CD4-positive, alpha-beta T cell treated with Interleukin-1 beta for 1 hour (primary cell): ENCODE measurements at places on chromosomes 12 and 14.
A peak's percentile ranks its signal among the peaks of the same experiment; 100 is the strongest.

- DNase-seq, result no peak
Measured at GRCh38 chr12:69837191-69837590, 12.2 kb downstream of the MYRFL start.

DNA sequence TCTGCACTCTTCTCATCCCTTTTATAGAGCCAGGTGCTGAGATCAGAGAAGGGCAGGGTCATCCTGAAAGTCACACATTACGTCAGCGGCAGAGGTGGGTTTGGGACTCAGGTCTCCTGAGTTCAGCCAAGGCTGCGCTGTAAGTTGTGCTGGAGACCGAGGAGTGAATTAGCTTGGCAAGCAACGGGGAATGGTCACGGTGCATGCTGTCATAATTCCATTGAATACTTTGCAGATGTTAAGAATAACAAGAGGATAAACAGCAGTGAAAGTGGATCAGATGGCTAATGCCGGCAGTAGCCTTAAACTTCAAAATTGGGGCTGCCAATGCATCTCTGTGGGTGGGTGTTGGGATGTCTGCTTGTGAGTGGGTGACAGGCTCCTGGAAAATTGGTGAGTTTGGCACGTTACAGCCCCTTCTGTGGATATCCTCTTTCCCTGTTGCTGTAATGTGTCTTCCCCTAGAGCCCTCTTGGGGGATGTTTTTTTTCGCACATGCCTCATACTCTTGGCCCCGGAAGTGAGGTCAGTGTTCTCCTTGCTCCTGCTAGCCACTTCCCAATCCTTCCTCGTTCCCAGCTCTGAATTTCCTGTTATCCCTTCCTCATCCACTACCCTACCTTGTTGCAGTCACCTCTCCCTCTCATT is 287.1 kb upstream of the SRRM4 start:
- no peak for DNase-seq

DNA sequence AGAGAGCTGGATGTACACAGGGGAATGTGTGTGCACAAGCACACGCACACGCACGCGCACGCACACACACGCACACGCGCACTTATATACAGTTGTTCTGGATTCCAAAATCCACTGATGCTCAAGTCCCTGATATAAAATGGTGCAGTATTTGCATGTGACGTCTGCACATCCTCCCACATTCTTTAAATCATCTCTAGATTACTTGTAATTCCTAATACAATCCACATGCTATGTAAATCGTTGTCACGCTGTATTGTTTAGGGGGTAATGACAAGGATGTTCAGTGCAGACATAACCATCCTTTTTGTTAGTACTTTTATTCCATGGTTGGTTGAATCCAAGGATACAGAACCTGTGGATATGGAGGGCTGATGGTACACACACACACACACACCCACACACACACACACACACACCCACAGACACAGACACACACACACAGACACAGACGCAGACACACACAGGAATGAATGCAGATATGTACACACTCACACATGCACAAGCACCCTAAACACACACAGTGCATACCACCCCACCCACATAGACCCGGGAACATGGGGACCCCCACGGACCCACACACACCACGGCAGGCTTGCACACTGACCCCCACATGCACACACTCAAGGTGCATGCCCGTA is 188.5 kb upstream of the PRMT8 start:
- no peak for DNase-seq

DNA sequence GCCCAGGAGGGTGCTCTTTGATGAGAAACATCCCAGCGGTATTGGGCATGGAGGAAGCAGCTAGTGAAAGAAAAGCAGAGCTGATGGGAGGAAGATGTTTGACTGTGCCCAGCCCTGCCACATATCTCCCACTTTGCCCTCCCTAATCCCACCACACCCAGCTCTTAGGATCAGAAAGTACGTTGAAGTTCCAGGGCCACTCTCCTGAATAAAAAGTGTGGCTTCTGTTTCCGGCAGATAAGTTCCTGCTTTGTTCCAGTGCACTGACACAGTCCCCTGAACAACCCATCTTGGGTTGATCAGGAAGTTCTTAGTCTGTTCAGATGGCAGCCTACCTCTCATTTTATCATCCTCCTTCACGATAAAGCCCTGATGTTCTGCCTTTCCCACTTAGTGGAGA is 16.5 kb downstream of the TPCN1 start:
- no peak for DNase-seq

DNA sequence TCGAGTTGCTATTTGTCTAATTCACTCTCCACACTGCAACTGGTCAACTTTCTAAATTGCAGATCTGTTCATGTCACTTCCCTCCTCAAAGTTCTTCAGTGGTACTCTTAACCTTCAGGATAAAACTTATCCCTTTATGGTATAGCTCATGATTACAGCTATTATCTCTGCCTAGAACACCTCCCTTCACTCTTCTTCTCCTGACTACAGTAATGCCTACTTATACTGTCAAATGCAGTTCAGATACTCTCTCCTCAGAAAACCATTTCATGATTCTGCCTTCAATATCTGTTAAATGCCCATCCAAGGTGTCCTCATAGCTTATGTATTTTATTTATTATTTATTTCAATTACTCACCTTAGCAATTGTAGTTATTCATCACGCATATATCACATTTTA is 85.5 kb downstream of the FAR2 start:
- DNase-seq, result no peak

DNA sequence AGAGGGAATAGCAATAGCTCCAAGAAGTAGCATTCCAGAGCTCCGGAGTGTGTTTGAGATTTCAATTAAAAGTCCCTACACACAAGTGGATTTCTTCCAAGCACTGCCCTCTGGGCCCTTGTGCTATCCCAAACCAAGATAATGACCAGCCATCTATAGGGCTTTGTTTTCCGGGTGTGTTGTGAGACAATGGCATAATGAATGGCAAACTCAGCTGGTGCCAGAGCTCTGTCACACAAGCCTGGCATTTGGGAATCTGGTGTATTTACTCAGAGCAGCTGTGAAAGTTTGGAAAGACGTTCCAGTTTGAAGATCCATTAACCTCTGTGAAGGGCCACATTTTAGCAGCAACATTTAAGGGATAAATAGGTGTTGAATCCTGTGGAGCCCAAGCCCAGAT is 61.2 kb upstream of the TMTC2 start:
- no peak for DNase-seq

GRCh38 chr12:123945287-123946151 is 27.1 kb downstream of the CCDC92 start:
- no peak for DNase-seq

DNA sequence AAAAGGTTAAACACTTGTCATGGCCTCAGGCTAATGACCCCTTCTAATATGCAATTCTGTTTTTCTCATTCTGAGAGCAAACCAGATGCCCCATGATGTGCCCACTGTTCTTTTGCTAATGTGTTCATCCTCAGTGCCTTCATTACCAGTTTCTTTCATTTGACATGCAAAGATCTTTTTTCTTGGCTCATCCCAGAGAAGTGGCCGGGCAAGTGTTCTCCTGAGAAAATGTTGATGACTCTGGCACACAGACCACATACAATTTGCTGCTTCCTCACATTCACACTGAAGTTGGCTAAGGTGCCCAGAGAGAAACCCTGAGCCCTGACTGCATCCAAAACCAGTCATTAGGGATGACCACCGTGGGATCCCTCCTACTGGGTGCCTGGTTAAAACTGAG is 833.3 kb downstream of the DIO2 start:
- DNase-seq, result no peak

GRCh38 chr14:101809671-101810514 is 48.4 kb downstream of the PPP2R5C start:
- peak; percentile 95 for DNase-seq

DNA sequence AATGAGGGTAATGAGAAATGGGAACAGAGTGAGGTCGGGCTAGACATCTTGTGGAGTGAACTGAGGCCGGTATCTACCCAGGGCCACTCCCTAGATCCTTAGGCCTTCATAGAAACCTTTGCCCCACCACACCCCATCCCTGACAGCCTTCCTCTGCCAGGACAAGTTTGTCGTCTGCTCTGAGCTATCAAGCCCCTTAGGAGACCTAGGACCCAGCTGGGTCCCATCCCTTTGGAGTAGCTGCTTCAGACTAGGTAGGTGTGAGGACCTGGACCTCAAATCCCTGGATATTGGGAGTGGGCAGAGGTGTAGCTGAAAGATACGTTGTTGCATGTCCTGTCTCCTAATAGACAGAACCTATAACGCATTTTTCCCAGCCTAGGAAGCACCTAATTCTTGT is at the start of gene TMEM253:
TSS of gene TMEM253 (plus strand) at position 136 of the 400 bp plus-strand sequence. CDS start 278 bp downstream, outside the sequence.
- DNase-seq, result no peak

GRCh38 chr14:92316176-92316575 is 6.8 kb upstream of the SLC24A4 start:
- no peak for DNase-seq

DNA sequence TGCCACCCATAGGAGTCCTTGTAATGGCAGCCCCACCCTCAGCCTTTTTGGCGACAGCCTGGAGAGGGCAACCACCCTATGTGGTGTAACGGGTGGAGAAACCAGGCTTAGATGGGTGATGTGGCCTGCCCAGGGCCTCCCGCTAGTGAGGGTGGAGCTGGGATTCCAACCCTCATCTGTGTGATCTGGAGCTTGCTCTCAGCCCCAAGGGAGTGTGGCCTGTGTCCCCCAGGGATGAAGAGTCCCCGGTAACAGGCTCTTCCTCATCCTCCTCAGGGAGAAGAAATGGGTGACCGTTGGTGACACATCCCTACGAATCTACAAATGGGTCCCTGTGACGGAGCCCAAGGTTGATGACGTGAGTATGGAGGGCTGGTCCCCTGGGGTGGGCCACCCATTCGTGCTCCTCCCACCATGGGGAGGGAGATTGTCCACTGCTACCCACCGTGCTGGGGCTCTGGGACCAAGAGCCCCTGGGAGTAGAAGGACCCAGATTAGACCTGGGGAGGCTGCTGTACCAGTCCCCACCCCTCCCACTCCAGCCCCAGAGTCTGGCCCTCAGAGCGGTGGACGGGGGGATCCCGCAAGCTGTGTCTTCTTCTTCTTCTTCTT is 8.8 kb downstream of the BCL7A start:
- no peak for DNase-seq

DNA sequence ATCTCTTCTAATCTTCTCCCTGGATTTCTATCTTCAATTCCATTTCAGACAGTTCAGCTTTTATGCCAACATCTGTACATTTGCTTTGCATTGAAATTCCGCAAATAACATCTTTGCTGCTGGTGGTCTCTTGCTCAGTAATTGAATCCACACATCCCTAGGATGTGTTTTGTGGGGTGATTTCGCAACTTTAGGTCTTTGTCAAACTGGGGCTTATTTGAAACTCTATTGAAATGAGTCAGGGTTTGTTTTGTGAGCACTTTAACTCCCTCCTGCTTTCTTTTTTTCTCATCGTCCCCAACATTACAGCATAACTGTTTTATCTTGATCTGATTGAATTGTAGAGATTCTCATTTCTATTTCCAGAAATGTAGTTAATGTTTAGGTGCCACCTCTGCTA is 404.3 kb downstream of the NPAS3 start:
- no peak for DNase-seq

DNA sequence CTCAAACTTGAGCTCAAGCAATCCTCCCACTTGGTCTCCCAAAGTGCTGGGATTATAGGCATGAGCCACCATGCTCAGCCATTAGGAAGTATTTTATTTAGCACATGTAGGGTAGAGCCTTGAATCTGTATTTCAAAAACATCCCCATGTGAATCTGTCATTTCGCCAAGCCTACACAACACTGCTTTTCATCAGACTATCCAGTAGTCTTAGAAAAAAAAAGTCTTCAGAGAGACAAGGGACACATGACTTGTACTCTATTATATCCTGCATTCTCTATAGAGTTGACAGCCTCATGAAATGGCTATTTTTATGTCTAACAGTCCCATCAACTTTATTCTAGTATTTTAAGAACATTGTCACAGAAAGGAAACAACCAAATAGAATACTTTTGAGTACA is 35.4 kb downstream of the TM7SF3 start:
- no peak for DNase-seq

- DNase-seq, result no peak
Measured at GRCh38 chr12:6903722-6904121, 900 bp upstream of the LRRC23 start.

GRCh38 chr14:33118668-33119067 is 180.0 kb downstream of the NPAS3 start:
- no peak for DNase-seq

GRCh38 chr14:92578511-92578910 is 64.9 kb downstream of the RIN3 start:
- DNase-seq, result no peak

- no peak for DNase-seq
Measured at GRCh38 chr14:29459969-29460560, 467.6 kb downstream of the PRKD1 start.

GRCh38 chr12:83084516-83085234 is 398.0 kb downstream of the TMTC2 start:
- DNase-seq, result no peak

GRCh38 chr14:103716899-103717411 is 1.3 kb downstream of the ZFYVE21 start:
- DNase-seq, result no peak

- no peak for DNase-seq
Measured at GRCh38 chr14:41950428-41951151, 343.9 kb downstream of the LRFN5 start.

DNA sequence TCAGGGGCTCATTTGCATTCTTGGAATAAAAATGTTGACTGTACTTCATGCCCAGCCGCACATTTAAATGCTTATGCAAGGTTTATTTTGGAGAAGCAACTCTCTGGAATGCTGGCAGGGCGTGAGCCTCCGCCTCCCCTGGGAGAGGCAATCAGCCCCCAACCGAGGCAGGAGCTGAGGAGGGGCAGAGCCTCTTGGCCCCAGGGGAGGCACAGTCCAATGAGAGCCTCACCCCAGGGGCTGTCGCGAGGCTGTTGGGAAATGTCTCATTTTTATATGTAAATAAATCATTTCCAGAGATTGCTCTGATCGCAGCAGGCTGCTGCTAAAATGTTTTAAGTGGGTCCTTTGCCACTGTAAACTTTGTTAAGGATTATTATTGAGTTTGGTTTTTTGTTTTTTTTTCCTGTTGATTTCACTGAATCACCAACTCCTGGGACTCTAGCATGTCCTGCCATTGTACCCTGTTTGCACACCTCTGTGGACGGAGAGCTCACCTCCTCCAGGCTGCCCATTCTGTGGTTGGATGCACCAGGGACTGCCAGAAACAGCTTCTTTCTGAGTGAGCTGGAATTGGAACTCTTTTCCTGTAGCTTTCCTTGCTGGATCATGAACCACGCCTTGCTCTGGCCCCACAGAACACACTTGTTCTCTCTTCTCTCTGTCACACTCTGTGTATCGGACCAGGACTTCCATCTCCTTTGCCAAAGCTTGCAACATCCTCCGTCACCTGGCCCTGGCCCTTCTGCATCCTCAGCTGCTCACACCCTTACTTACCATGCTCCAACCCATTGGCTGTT is 46.9 kb upstream of the FAM181A start:
- DNase-seq, result no peak

DNA sequence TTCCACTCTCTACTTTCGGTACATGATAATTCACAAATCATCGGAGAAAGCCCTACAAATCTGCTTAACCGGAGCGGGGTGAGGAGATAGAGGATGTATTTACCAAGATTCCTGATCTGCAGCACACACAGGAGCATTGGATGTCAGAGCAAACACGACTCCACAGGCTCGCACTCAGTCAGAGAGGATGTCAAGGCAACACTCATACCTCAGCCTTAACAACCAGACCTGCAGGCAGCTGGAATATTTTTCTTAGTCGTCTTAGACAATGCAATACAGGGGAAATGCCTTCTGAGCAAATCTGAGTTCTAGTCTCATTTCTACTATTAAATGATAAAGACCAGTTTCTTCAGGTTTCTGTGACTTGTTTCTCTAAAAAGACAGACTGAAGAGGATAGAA is 159.3 kb upstream of the CPNE8 start:
- DNase-seq, result no peak

- DNase-seq, result no peak
Measured at GRCh38 chr14:22179190-22179589, 409.8 kb downstream of the DAD1 start.
